ENCODE measurements at places on chromosomes 5 and 9.

DNA sequence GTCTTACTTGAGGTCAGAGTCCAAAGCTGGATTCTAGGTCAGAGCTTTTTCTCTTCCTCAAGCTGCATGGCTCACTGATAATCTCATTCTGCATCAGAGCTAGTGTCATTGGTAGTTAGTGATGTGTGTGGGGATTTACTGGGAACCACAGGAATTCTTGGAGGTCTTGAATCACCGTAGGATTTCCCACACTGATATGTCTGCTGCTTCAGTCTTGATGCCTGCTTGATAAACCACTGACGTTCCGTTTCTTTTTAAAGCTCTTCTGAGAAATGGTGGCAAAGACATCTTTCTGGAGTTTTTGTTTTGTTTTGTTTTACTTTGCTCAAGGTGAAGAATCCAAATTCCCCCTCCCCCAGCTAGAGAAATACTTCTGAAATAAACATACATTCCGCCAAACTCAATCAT, 1.2 kb upstream of the GARIN3 start:
- DNase-seq, result no peak

- no peak for DNase-seq
Observed at GRCh38 chr5:154193283-154193682, 2.8 kb downstream of the GALNT10 start.

DNA sequence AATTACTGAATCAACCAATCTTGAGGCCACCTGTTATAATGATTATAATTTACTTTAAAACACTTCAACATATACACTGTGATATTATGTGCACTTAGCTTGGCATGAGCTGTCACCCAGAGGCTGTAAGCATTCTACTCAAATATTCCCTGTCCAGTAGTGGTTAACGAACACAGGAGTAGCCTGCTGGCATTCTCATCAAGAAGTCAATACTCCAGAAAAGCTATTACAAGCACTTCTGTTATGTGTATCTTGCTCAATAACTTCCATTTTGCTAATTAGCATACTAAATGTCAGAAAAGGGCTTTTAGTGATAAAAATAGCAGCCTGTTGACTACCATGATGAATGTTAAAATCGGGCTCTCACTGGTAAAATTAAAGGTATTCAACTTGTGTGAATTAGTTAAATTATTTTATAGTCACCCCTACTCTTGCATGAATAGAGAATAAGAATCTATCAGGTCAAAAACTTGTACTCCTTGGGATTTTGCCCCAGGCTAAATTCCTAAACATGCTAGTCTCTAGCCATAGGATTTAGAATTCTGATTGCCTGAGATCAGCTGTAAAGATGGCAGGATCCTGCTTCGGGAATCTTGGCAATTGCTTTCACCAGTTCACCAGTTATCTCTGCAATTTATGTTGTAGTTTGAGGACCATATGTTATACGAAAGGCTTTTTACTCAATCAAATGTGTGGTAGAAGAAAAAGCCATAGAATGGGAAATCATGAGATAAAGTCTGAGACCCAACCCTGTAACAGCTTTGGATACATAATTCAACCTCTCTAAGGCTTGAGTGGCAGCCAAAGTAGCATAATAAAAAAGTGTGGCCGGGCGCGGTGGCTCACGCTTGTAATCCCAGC, 43.4 kb upstream of the PAM start:
- DNase-seq, result no peak

DNA sequence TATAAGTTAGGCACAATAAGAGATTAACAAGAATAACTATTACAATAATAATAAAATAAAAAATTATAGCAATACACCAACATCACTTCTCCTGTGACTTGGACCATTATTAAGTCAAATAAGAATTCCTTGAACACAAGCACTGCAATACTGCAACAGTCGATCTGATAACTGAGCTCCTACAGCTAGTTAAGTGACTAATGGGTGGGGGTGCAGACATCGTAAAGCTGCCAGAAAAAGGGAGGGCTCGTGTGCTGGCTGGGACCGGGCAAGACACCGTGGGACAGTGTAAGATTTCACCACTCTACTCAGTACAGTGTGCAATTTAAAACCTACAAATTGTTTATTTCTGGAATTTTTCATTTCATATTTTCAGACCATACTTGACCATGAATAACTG, 78.8 kb downstream of the SNX24 start:
- DNase-seq, result no peak

GRCh38 chr9:88011005-88011766, 36.9 kb upstream of the CDK20 start:
- DNase-seq, result no peak

DNA sequence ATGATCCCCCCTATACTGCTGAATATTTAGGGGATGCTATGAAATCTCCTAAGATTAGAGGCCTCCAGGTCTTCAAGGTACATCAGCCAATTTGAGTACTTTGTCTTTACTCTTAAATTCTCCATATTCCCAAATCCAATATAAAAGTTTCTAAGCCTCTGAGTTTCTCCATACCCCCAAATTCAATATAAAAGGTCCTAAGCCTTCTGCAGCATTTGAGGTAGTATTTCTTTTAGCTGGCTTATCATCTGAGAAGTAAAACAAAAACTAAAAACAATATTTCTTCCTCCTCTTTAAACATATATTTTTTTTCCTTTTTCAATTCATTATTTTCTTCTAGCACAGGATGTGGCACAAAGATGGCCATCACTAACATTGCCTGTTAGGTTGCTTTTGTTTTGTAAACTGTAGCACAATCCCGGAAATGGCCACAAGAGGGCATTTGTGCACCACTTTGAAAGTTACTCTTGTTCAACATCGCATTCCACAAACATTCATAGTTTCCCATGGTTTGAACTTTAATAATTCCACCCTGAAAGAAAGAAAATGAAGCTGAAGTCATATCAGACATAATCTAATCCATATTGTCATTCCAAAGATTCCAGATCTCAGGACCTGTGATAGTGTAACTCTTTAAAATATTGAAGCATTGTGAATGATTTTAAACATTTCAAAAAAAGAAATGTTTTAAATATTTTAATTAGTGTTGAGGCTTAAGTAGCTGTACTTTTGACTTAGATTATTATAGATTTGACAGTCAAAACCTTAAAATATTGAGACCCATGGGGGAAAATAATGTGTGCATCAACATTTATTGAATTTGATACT, 21.0 kb upstream of the SCGB3A2 start:
- no peak for DNase-seq

GRCh38 chr9:23825700-23826099, 340 bp downstream of the ELAVL2 start:
- no peak for DNase-seq

DNA sequence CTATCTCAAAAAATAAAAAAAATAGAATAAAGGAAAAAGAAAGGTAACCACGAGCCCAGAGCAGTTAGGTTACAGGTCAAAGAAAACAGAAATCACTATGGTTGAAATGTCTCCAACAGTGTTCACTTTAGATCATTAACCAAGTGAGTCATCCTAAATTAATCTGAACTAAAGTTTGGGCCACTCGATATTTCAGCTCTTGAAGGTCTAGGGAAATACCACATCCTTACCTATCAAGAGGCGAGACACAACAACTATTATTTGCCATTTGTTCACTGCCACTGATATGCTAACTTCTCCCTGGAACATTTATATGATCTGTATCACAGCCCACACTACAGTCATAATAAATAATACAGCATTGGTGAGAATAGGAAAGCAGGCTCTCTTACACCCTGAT, 111.3 kb upstream of the NR5A1 start:
- no peak for DNase-seq

DNA sequence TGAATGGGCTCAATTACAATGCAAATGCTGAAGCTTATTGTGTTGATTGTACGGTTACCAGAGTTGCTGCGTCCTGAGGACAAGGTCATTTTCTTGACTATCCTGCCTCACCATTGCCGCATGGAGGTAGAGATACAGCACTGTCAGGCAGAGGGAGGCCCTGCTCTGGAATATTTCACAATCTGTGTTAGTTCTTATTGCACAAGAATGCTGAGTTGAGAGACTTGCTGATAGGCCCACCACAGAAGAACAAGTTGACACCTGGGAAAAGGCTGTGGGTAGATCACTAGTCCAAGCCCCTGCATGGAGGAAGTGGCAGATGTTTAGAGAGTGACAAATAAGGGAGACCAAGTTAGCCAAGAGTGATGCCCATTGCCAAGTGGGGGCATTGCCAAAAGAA, 344.5 kb upstream of the ITGA1 start:
- DNase-seq, result no peak

DNA sequence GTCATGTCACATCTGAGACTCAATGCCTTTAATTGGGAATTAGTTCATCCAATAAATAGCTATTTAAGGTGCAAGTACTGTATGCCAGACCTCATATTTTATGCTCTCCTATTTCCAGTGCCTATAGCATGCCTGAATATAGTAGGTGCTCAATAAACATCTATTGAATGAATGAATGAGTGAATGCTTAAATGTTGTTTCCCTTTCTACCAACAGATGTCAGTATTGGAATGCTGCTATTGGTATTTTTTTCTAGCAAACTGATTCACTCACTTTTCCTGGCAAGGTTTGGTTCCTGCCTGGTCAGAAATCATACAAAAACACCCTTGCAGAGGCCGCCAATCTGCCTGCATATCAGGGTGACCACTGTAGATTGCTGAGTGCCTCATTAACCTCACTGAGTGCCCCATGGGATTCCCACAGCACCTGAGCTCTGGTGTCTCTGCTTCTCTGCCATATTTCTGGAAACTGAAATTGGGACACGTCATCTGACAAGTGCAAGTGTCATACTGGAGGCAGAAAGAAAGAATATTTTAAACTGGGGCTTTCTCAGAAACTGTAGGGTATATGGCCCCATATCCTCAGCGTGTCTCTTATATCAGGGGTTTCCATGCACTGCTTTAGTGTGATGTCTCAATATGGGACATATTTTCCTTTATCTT, 359.7 kb downstream of the TRIM32 start:
- DNase-seq, result no peak

DNA sequence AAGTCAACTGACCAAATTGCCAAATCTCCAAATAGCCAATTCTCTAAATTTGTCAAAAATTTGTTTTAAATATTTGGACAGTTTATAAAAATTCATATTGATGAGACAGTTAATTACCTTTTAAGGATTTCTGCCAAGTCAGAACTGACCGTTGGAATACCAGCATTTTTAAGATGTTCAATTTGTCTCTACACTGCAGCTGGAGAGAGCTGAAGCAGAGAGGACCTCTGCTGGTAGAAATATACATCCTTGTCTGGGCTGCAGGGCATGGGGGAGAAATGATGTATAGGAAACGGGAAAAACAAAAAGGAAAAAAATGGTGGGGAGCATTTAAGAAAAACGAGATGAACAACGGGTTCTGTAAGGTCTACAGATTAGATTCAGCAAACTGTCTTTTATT, 16.8 kb downstream of the NR6A1 start:
- DNase-seq, result no peak

- DNase-seq, result no peak
Observed at GRCh38 chr5:109487753-109488420, 78.1 kb upstream of the PJA2 start.

DNA sequence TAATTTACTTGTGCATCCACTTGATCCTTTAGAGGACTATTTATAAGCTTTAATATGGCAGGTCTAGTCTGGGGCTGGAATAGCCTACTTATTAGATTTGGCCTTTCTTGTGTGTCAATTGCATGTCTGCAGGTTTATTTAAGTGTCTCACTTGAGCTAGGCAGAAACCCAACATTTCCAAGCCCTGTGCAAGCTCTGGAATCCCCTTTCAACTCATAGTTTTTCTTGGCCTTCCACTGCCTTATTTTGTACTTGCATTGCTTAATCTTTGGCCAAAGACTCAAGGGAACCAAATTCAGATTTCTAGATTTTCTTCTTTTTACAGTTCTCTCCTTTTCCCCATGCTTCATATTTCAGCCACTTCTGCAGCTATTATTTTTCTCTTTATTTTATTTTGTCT, 102.4 kb upstream of the RFX3 start:
- no peak for DNase-seq

All from SIG-M5 (cell line).